ENCODE measurements at places on chromosomes 4 and X. TPM values are rescaled to one million over a fixed set of nuclear protein-coding genes. Genes with fewer than 3 reads are reported as not detected.

GRCh38 chrX:76076124-76076523, 96.7 kb upstream of the PBDC1 start:
- DNase-seq: no peak

Gene IL2
- total RNA-seq: not detected

DNA sequence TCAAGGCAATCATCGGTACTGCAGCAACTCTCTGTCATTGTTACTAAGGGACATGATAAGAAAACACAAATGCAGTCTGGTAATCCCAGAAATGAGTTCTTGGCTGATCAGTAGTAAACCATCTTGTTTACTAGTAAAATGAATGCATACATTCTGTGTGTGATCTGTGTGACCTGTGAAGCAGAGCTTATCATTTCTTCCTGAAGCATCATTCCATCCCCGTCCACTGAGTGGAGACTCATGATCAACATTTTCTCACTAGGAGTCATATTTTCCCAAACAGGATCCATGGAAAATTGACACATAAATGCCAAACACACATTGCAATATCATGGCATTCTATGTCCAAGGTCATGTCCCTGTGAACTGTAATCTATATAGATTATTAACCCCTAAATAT, 226.1 kb downstream of the ANKRD50 start:
- no peak for DNase-seq

Gene UGT2B7
- total RNA-seq: not detected

GRCh38 chr4:152462047-152462446, 73.8 kb downstream of the FBXW7 start:
- DNase-seq: no peak

GRCh38 chrX:121151293-121151692, 103.9 kb downstream of the GLUD2 start:
- DNase-seq: no peak

GRCh38 chr4:20652226-20652885, 47.9 kb upstream of the PACRGL start:
- DNase-seq: no peak

DNA sequence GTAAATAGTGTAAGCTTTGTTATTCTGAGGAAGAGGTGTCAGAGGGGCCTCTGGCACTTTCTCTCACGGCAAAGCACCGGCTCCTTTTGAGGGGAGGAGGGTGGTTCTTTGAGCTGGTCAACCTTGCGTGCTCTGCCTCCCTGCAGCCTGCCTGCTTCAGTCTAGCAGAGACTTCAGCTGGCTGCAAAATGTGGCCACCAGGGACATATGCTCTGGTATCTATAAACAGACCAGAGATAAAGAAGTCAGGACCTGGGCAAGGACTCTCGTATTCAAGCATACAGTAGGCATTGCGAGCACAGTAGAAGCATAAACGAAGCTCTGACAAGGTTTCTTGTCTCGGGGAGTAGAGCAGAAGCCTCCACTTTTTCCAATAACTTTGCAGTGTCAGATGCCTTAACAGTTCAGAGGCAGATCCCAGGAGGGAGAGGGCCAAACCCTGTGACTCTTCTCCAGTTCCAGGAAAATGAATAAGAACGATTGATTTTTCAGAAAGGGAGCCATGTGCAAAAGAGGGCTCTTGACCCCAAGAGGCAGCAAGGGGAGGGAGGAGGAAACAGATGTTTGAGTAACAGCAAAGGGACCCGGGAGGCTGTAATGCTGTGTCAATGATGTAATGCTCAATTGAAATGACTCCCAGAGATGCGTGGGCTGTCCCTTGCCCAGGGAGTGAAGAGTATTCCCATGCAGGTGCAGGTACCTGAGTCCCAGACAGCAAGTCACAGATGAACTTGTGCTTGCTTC, 57.9 kb upstream of the TEX13D start:
- no peak for DNase-seq

- no peak for DNase-seq
Measured at GRCh38 chr4:91485415-91485814, 818.4 kb upstream of the GRID2 start.

- no peak for DNase-seq
Measured at GRCh38 chr4:66204534-66205247, 534.4 kb upstream of the EPHA5 start.

Gene PLP1
- 11.8 TPM for total RNA-seq

DNA sequence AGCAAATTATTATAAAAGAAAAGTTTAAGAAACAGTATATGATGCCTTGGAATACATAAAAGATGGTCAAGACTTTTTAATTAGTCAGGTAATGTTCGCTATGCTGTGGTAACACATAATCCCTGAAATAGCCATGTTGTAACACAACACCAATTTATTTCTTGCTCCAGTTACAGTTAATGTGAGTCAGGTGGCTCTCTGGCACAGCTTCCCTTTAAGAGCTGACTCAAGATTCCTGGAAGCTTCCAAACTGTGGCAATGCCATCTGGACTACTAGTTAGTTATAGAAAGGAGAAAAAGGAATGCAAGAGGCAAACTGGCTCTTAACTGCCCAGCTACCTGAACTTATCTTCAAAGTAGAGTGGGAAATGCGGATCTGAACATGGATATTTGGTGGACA, 210.5 kb downstream of the CHM start:
- no peak for DNase-seq

DNA sequence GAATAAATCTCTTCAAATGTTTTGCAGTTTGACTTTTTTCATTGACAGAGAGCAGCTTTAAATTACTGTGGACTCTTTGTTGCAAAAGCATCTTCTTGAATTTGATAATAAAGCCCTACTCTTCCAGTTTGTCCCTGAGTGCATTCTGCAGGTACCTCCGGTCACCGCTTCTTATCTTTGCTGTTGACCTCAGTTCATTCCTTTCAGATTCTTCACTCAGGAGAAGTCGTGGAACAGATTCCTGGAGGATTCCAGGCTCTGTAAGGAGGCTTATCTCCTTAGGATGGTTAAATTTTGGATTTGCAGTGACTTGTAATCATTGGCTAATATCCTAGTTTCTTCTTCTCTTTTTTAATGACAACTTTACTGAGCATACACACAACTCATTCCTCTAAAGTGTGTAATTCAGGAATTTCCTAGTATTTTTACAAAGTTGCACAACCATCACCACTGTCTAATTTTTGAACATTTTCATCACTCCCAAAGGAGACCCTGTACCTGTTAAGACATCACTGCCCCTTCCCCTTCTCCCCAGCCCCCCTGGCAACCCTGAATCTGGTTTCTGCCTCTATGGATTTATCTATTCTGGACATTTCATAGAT, 22.0 kb downstream of the TBL1X start:
- no peak for DNase-seq

Gene DGKK
- total RNA-seq: 0.41 TPM

Gene PPID
- 28.9 TPM for total RNA-seq

Gene H2BW2
- not detected for total RNA-seq

- DNase-seq: no peak
Measured at GRCh38 chr4:6071191-6071958, 53.1 kb upstream of the C4orf50 start.

GRCh38 chr4:8305851-8306471, 36.4 kb downstream of the HTRA3 start:
- DNase-seq: no peak

- no peak for DNase-seq
Measured at GRCh38 chr4:80053140-80053910, 19.7 kb downstream of the ANTXR2 start.

GRCh38 chrX:3450881-3451570, 104.6 kb upstream of the MXRA5 start:
- DNase-seq: no peak

Gene ATP1B4
- total RNA-seq: not detected

DNA sequence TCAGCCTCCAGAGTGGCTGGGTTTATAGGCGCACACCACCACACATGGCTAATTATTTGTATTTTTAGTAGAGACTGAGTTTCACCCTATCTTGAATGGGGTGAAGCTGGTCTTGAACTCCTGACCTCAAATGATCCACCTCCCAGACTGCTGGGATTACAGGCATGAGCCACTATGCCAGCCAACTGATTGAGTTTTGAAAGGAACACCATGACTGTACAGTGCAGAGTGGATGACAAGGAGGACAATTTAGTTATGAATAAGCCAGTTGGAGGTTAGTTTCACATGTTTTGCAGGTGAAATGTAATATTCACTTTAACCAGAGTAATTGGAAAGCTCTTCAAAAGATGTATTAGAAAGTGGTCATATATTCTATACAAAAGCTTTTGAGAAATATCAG, 60.8 kb downstream of the PCDH18 start:
- no peak for DNase-seq

Gene FREM3
- under 0.01 TPM for total RNA-seq

- no peak for DNase-seq
Measured at GRCh38 chrX:96176921-96177320, 507.7 kb upstream of the DIAPH2 start.

Gene PNMA5
- 2.4 TPM for total RNA-seq

- DNase-seq: no peak
Measured at GRCh38 chrX:107355533-107355932, 93.9 kb upstream of the FRMPD3 start.

Gene EMCN
- total RNA-seq: 2.9 TPM

DNA sequence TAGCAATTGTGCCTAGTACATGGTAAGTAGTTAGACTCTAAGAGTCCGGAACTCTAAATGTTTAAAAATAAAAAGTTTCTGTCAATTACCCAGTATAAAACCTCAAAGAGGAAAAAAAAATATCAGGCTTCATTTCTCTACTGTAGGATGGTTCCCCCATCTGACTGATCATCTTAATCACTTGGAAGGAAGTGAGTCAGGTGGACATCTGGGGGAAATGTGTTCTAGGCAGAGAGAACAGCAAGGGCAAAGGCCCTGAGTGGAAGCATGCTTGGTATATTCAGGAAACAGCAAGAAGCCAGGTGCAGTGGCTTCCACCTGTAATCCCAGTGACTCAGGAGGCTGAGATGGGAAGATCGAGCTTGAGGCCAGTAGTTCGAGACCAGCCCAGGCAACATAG, 2.9 kb upstream of the EIF1AX start:
- DNase-seq: no peak

All from frontal cortex (tissue), 4 donors.